ENCODE measurements at places on chromosomes 12 and 14.

DNA sequence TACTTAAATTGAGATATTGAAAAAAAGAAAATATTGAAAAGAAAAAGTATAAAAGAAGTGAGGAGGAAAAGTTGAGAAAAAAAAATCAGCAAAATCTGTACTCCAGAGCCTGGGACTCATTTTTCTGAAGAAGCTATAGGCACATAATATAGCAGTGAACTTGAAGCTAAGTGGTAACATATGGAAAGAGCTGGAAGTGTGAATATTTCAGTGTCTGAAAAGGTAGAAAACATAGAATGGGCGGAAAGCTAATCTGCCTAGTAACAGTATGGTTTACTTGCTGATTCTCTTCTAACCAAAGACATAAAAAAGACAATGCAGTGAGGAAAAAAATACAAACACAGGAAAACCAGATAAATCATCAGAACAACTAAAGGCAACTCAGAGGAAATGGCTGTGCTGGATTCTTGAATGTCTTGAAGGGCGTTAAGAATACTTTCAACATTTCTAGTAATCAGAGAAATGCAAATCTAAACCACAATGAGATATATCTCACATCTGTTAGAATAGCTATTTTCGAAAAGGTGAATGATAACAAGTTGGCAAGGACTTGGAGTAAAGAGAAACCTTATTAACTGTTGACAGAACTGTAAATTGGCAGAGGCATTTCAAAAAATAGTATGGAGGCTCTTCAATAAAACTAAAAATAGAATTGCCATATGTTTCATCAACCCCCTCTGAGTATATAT, 784.6 kb downstream of the LRFN5 start:
- DNase-seq, result no peak

GRCh38 chr12:113092607-113093408, 36.3 kb downstream of the DTX1 start:
- DNase-seq, result peak; percentile 82

DNA sequence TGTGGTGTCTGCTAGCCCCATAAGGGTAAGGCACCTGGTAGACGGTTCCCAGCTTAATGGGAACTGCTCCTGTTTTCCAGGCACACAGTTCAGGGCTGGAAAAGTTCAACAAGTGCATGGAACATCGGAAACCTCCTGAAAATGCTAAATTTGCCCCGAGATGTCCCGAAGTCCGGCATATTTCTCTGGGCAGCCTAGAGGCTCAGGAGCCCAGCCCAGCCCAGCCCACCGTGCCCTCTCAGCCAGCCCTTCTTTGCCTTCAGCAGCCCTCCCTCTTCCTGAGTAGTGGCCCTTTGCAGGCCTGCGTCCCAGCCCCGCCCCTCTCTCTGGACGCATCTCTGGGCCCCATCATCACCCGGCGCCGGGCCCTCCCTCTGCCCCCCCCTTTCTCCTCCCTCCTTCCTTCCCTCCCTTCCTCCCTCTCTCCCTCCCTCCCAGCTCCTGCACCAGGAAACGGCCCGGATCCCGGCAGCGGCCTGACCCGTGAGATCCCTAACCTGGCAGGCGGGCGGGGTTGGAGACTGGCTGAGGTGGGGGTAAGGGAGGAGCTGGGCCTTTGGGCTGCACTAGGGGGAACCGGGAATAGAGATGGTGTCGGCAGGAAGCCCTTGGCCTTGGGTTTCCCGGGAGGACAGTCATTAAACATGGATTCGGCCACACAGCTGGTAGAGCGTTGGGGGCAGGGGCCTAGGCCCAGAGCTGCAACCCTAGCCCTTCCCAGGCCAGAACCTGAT, at the start of gene BCL2L2:
TSS of gene BCL2L2 (plus strand) at position 422 of the 734 bp plus-strand sequence. CDS start 935 bp downstream, outside the sequence.
- peak; percentile 96 for DNase-seq

GRCh38 chr14:102235275-102235897, 69.6 kb downstream of the MOK start:
- DNase-seq, result peak; percentile 91

- no peak for DNase-seq
Observed at GRCh38 chr12:113997365-113997764, 31.2 kb upstream of the RBM19 start.

DNA sequence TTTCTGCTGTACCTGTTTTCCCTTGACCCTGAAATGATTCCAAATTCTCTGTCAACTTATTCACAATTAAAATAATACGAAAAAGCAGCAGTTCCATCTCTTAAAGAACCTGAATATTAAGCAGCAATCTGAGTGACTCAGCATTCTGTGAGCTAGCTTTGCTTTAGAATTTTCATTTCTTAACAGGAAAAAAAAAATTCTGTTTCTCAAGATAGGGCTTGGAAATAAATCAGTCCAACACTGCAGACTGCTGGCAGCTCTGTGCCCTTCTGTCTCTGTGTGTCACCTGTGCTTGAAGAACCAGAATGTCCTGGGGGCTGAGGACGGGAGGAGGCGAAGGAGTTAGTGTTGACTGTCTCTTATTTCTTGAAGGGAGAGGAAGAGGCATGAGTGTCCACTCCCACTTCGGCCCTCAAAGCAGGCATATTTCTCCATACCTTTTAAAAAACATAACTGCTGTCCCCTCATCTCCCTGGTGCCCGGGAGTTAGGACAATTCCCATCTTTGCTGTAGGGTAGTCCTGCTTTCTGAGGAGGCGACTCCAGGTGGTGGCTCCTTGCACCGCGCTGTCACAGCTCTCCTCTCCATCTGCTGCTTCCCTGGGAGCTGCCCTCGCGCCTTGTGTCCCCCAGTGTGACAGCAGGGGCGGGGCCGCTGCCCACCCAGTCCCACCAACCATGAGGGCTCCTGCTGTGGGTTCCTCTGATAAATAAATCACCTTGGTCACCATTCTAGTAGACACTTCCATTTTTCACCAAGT, 203.1 kb downstream of the CALM1 start:
- DNase-seq, result no peak

GRCh38 chr12:74794522-74794921, 256.9 kb downstream of the ATXN7L3B start:
- no peak for DNase-seq

Measured in neural progenitor cell (in vitro differentiated cells).